Stimulated activated CD4-positive, alpha-beta T cell treated with anti-CD3 and anti-CD28 coated beads, Interleukin-4, amount 100 ng/mL, for 48 hours (primary cell): ENCODE measurements at places on chromosomes 11 and 22.

- no peak for DNase-seq
Measured at GRCh38 chr11:39570526-39570925, 1888.9 kb downstream of the LRRC4C start.

GRCh38 chr11:130674686-130675308 is 226.4 kb downstream of the ADAMTS15 start:
- DNase-seq = no peak

DNA sequence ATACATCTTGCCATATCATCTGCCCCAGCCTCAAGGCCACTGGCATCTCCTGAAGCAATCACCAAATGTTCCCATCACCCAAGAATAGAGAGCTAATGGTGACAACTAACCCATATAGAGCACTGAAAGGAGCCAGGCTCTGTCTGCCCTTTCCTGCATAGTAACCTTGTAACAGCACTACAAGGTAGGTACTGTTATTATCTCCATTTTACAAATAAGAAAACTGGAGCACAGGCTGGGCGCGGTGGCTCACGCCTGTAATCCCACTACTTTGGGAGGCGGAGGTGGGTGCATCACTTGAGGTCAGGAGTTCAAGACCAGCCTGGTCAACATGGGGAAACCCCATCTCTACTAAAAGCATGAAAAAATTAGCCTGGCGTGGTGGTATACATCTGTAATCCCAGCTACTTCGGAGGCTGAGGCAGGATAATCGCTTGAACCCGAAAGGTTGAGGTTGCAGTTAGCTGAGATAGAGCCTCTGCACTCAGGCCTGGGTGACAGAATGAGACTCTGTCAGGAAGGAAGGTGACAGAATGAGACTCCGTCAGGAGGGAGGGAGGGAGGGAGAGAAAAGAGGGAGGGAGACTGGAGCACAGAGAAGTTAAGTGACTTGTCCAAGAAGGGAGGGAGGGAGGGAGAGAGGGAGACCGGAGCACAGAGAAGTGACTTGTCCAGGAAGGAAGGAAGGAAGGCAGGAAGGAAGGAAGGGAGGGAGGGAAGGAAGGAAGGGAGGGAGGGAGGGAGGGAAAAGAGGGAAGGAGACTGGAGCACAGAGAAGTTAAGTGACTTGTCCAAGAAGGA is 2.2 kb downstream of the SLC35F2 start:
- DNase-seq = no peak

- DNase-seq = peak; percentile 40
Measured at GRCh38 chr11:130213143-130213978, 53.8 kb downstream of the ST14 start.

GRCh38 chr11:30452114-30452513 is 129.2 kb downstream of the ARL14EP start:
- DNase-seq = no peak

DNA sequence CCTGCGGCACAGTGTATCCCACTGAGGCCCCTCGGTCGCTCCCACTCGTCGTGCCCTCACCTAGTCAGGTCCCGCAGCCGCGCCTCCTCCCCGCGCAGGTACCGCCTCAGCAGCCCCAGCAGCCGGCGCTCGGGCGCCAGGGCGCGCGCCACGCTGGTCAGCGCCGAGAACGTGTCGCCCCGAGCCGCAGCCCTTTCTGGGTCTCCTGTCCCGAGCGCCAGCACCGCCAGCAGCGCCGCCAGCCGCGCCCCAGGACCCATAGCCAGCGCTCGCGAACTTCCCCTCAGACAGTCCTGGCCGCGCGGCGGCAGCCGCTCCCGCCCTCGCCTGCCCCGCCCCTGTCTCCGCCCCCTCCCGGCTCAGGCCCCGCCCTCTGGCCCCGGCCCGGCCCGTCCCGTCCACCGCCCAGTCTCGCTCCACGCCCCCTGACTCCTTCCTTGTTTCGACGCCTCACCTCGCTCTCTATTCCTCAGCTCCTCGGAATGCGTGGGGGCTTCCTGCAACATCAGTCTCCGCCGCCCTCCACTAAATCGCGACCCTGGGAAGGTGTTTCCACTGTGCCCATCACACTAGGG is at the start of gene P4HA3:
P4HA3 (minus strand) TSS at position 289 of the 575 bp plus-strand sequence; CDS start at position 260, 29 bp downstream.
- peak; percentile 54 for DNase-seq

DNA sequence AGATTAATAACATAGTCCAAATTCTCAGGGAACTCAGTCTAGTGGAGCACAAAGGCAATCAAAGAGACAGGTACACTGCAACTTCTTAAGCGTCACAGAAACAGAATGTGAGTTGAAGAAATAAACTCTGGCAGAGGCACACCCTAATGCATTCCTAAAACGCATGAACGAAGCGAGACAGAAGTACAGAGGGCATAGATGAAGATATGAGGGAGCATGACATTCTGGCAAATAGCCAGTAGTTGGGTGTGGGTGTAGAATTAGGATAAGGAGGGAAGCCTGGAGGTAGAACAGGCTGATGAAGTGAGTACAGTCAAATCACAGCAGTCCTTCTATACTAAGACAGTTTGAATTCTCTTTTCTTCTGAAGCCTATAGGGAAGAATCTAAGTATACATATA is 838.7 kb upstream of the API5 start:
- no peak for DNase-seq

- no peak for DNase-seq
Measured at GRCh38 chr11:11468954-11469353, 115.9 kb upstream of the CSNK2A3 start.

GRCh38 chr22:32334660-32335365 is 22.9 kb upstream of the RFPL3 start:
- DNase-seq = no peak

GRCh38 chr11:64103277-64103985 is 62.5 kb downstream of the MACROD1 start:
- DNase-seq = no peak

DNA sequence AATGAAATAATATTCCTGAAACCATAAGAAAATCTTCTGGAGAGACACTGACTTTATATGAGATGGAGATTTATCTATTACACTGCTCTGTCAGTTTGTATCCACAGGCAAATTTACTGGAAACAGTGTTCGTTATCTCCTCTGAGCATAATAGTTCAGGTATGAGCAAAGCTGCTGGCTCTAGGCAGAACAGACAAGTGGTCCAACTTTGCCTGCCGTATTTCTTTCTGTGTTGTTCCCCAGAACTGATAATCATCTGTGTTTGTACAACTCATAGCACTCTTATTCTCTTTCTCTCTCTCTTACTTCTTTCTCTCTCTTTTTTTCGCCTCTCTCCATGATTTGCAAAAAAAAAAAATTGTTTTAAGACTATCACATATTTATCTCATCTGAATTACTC is 623.8 kb upstream of the CHORDC1 start:
- no peak for DNase-seq

DNA sequence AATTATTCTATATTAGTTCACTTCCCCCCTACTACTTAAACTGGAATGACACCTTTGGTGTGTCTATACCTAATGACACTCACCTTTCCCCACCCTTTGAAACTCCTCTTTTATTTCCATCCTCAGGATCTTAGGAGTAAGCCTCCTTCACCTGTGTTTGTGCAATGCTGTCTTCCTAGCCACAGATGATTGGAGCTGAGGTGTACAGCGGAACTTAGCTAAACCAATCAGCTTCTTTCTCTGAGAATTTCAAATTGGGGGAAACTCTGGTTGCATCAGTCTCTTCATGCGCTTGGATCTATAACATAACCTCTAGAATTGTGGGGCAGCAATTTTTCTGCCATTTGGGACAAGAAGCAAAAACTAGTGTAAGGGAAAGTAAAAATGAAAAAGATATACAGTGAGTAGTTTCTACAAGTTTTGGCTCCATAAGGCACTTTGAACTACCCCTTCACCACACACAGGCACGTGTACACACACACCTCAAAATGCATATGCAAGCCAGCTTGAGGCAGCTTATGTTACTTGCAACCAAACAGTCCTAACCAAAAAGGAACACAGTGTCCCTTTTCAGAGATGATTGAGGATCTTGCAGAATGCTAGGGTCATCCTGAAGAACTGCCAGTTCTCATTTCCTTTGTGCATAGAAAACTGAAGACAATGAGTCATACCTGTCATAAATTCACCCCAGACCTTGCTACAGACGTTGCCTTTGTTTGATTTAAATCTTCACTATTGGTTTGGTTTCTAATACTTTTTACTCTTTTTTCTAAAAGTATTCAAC is 36.0 kb upstream of the LDLRAD3 start:
- DNase-seq = no peak

DNA sequence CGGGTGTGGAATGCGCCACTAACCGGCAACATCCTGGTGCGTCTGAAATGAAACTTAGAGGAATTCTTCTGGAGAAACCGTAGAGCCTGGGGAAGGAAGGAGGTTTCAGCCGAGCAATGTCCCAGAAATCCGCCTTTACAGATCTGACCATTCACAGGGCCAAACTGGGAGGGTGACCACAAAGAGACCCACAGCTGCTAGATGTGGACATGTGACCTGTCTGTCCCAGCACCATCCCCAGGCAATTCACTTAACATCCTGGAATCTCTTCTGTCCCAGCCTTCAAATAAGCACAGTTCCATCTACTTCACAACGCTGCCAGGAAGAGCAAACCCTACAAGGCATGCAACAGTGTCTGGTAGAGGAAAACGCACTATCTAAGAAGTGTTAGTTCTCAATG is 9.8 kb downstream of the MCAT start:
- no peak for DNase-seq
